Right lobe of liver (tissue), 6 donors: ENCODE measurements at places on chromosomes 7 and 10.

GRCh38 chr10:113897693-113898618 lies 43.5 kb downstream of the NHLRC2 start:
- H3K4me3 ChIP-seq, result no peak overlapping the region
- no peaks in the 10 kb centered on the region for H3K36me3 ChIP-seq
- H3K27ac ChIP-seq, result no peak overlapping the region
- DNase-seq, result no peak
- no peaks in the 10 kb centered on the region for H3K27me3 ChIP-seq
- no peaks in the 10 kb centered on the region for H3K4me1 ChIP-seq

DNA sequence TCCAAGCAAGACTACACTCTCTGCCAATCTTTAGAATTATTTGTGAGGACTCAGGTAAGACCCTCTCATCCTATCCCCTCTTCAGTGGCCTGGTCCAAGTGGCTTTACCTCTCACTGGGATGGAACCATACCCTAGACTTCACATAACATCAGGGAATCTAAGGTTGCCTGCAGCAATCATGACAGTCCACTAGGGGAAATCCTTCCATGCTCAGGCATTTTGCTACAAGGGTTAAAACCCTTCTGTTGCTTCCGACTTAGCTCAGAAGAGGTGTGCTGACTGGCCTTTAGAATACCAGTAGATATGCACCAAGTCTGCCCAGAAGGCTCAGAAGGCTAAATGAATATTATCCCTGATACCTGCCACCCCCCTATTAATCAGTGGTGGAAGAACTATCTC lies 24.9 kb upstream of the NPS start:
- no peak overlapping the region for H3K27ac ChIP-seq
- no peak overlapping the region for H3K4me3 ChIP-seq
- H3K36me3 ChIP-seq, result no peaks in the 10 kb centered on the region
- DNase-seq, result no peak
- H3K27me3 ChIP-seq, result no peaks in the 10 kb centered on the region

DNA sequence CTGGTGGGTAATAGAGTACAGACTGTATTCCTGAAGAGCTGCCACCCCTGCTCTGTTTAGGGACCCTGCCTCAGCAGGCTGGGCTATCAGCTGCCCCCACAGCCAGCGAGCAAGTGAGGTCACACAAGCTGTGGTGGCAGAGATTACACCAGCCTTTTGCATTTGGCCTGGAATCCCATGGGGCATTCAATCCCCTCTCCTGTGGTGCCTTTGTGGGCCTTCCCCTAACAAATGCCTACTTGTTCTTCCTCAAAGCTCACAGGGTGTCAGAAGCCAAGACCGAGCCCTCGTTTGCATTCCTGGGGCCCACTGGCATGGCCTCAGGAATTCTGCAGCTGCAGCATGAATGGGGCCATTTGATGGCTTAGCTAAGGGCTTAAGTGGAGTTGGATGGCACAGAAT lies 212.7 kb upstream of the PHYHIPL start:
- H3K27ac ChIP-seq, result no peak overlapping the region
- DNase-seq, result no peak
- H3K4me3 ChIP-seq, result no peak overlapping the region
- H3K4me1 ChIP-seq, result peaks cover 11% of the 10 kb centered on the region
- H3K27me3 ChIP-seq, result no peaks in the 10 kb centered on the region

DNA sequence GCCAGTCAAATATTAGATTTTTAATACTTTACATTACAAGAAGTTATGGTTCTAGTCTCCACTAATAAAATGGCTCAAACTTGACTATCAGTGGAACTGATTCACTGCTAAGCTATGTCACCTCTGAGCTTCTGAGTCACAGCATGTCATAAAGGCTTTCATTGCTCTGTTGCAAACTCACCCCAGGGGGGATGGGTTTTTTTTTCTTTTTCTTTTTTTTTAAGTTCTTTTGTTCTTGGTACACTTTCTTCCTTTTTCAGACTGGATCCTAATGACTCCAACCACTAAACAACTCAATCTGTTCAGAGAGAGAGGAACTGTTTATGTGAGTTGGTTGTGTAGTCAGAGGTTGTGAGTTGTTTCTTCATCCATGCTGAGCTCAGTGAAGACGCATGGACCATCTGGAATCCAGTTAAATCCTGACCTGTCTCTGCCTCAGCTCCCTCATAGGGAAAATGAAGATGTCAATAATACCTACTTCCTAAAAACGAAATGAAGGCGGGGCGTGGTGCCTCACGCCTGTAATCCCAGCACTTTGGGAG lies 11.0 kb downstream of the MYOF start:
- no peak overlapping the region for H3K27ac ChIP-seq
- H3K36me3 ChIP-seq, result no peaks in the 10 kb centered on the region
- no peak overlapping the region for H3K4me3 ChIP-seq
- H3K4me1 ChIP-seq, result no peaks in the 10 kb centered on the region
- H3K27me3 ChIP-seq, result no peaks in the 10 kb centered on the region

DNA sequence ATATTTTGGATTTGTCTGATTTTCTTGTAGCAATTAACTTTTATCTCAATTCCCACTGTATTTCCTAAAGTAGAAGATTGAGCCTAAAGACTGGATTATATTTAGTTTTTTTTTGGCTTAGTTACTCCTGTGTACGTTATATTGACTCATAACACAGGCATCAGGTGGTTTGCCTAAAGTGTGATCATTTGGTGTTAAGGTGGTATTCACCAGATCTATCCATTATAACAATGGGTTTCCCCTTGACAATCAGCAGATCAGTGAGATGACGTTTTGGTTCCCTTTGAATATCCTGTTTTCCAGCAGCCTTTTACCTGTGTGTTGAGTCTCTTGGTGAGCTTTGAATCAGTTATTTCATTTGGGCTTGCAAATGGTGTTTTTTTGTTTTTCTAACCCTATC lies 18.1 kb downstream of the MAPK8 start:
- H3K27ac ChIP-seq, result no peak overlapping the region
- no peaks in the 10 kb centered on the region for H3K27me3 ChIP-seq
- H3K4me3 ChIP-seq, result no peak overlapping the region
- no peak for DNase-seq
